NCI-H748 treated with DMSO at 0.1 percent for 48 hours (cell line): ENCODE measurements at places on chromosomes 12 and 14.

DNA sequence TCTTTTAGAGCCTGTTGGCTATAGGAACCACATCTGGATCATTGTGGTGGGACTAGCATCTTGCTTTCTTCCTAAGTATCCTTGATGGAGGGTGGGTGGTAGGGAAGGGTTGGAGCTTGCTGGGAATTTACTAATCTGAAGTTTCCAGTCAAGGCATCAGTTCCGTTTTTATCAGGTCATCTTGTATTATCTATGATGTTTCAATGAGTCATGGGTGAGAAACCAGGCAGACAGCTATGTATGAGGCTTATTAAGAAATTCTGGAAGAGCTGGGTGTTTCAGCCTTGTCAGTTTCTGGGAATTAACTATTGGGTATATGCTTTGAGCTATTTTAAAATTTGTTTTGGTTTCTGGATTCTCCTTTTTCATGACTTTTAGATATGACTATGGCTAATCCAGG is 11.3 kb downstream of the TSFM start:
- no peak for DNase-seq

DNA sequence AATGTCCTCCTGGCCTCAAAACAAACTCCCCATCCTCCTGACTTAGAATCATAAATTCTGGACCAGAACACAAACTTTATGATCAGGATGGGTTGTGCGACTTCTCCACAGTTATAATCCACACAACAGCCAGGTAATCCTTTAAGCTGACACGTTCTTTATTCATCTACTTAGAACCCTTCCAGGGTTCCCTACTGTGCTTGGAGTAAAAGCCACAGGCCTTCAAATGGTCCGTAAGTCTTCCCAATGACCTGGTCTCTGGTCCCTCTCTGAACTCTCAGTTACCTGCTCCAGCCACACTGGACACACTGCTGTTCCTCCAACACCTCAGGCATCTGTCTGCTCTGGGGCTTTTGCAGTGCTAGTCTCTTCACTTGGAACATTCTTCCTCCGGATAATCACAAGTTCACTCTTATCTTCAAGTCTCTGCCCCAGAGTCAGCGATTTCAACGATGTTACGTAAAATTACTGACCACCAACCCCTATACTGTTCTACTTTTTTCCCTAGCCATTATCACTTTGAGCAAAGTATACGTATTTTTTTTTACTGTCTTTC is 1.7 kb upstream of the RNASE7 start:
- no peak for DNase-seq

GRCh38 chr14:64673316-64673715 is 30.9 kb upstream of the PLEKHG3 start:
- no peak for DNase-seq

GRCh38 chr12:4579305-4580102 is 17.5 kb downstream of the DYRK4 start:
- no peak for DNase-seq

- DNase-seq, result no peak
These were observed 1.2 kb downstream of the PTGER2 start for GRCh38 chr14:52315355-52315718.
